ENCODE measurements at places on chromosomes 2 and 18.

DNA sequence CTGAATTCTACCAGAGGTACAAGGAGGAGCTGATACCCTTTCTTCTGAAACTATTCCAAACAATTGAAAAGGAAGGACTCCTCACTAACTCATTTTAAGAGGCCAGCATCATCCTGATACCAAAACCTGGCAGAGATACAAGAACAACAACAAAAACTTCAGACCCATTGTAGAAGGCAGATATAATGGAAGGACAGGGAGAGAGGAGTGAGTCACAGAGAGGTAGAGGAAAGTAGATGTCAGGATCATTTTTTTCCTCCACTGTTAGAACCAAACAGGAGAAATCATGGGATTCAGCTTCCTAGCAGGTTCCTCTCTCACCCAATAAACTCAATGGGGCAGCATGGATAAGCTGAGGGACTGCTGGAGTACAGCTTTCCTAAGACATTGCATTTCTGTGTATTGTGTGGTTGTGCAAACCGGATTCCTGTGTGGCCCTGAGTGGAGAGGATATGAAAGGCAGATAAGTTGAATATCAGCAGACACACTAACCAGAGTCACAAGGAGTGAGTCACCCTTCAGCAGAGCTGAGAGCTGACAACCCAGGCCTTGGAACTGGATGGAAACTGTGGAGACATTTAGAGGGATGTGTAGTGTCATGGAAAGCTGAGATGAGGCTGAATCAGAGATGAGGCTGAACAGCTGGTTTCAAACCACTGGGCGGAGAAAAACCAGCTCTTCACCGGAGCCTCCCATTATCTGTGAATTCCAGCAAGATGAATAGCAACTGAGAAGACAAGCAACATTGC lies 60.9 kb upstream of the MMADHC start:
- no peak for DNase-seq

- DNase-seq, result no peak
Observed at GRCh38 chr18:54127759-54128378, 96.6 kb downstream of the MBD2 start.

- no peak for DNase-seq
Observed at GRCh38 chr2:235011607-235011928, 59.8 kb downstream of the SH3BP4 start.

DNA sequence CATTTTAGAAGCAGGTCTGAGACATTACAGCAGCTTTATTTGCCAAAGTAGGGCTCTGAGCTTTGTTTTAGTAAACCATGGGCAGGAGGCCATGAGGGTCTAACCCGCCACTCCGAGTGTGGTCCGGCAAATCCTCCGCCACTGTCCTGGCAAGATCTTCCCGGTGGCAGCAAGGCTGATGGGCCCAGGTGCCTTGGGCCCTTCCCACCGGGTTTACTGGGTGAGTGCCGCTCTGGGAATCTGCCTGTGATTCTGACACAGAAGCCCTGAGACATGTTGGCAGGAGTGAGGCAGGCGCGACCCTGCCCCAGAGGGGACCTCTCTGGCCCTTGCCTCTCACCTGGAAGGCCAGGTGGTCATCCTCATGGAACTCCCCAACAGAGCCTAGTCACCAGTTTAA lies 29.9 kb downstream of the MTERF4 start:
- DNase-seq, result no peak

- no peak for DNase-seq
Observed at GRCh38 chr18:60267391-60268058, 105.0 kb downstream of the MC4R start.

DNA sequence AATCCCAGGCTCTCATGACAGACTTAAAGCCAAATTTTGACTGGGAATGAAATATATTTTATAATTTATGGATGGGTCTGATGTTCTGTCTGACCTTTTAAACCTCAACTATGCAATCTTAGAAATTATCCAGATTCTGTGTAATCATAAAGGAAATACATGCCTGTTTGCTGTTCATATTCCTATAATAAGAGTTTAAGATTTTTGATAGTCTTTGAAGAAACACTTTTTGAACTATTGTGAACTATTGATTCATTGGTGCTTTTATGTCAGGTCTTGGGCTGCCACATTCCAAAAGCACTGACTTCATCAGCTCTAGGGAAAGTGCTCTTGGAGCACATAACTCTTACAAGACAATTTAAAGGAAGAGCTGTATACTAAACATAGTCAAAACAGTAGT lies 64.2 kb downstream of the CCDC150 start:
- no peak for DNase-seq

DNA sequence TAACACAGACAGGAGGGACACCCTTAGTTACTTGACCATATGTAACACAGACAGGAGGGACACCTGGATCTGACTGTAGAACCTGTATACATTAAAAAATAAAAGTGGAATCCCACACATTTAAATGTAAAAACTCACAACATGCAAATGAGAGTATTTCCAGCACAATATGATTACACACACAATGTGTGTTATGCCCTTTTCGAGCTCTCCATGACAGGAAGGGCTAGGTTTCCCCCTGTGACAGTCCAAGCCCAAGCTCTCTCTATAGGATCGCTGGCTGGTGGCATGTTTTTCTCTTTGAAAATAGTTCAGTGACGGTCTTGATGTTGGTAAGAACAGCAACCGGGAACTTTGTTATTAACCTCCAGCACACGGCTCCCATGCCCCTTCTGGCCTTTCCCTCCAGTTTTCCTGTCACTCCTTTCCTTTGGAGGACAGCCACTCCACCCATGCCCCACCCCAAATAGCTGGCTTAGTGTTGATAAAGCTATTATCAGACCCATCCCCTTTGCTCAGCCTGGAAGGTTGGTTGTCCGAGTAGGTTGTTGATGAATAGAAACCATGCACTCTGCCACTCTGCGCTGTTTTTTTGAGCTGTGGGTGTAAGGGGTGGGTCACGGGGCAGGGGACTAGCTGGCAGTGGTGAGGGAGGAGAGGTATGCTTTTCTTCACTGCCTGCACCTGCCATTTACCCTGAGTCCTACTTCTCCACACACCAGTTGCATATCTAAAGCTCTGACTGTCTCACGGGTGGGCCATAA lies 2.7 kb downstream of the RASGRP3 start:
- DNase-seq, result no peak

DNA sequence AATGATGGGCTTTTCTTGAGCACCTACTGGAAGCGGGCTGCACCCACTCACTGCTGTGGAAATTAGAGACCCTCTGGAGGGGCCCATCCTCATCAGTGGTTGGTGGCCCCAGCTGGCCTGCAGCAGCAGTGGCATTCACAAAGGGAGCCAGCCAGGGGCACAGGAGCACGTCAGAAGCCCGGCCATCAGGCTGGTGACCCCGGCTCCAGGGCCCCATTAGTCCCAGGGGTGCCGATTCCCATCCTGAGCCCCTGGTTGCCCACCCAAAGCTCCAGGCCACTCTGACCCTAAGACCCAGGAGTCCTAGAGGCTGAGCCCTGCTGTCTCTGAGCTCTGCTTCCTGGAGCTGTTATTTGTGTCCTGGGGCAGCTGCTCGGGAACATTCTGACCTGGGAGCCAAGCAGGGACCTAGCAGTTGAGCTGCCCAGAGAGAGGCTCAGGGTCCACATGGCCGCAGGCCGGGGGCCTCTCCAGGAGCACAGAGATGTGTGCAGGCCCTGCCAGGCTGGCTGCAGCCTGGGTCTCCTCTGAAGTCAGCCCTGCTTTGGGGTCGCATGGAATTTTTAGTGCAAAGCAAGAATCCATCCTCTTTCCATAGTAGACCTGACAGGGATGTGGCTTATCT lies 207.2 kb downstream of the KLHL29 start:
- DNase-seq, result no peak

DNA sequence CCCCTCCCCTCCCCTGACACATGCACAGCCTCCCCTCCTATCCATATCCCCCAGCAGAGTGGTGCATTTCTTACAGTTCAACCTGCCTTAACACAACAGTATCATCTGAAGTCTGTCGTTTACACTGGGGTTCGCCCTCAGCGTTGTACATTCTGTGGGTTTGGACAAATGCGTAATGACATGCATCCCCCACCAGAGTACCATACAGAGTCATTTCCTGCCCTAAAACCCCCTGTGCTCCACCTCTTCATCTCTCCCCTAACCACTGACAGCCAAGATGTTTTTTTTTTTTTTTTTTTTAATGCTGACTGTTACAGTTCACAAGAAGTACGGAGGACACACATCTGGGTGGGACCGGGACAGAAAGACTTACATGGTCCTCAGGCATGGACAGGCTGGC lies 22.6 kb downstream of the POMC start:
- no peak for DNase-seq

- DNase-seq, result peak; percentile 25
Observed at GRCh38 chr18:27863780-27864430, 313.0 kb downstream of the CDH2 start.

DNA sequence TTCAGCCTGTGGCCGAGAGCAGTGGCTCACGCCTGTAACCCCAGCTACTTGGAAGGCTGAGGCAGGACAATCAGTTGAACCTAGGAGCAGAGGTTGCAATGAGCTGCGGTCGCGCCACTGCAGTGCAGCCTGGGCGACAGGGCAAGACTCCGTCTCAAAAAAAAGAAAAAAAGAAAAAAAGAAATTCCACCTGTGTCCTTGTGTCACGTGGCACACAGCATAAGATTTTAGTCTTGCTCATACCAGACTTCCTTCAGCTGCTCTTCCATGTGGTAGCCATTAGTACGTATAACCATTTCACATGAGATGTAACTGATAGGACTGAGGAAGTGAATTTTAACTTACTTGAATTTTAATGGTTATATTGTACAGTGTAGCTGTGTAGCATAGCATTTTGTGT lies 4.0 kb downstream of the NOP58 start:
- no peak for DNase-seq

GRCh38 chr2:3604991-3605961 lies 10.4 kb downstream of the COLEC11 start:
- peak; percentile 64 for DNase-seq
